ENCODE measurements at places on chromosomes 16 and 17.

- no peak for DNase-seq
Observed at GRCh38 chr17:66260688-66261087, 31.5 kb upstream of the APOH start.

GRCh38 chr16:67571981-67572431, 9.7 kb downstream of the CTCF start:
- DNase-seq = no peak

DNA sequence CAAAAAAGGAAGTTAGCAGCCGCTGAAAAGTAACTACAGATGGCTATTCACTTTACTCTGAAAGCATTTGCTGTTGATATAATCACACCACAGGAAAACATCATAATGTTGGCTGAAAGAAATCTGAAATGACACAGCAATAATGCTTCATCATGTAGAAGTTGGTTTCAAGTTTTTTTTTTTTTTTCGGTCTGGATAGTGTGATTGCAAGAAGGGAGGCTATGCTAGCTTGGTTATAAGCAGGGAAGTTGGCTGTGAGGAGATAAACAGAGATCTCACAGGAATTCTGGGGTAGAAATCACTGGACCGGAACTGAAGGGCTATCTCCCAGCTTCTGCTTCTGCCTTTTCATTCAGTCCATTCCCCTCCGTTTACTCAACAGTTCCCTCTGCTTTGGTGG, 57.9 kb downstream of the MYO1D start:
- no peak for DNase-seq

DNA sequence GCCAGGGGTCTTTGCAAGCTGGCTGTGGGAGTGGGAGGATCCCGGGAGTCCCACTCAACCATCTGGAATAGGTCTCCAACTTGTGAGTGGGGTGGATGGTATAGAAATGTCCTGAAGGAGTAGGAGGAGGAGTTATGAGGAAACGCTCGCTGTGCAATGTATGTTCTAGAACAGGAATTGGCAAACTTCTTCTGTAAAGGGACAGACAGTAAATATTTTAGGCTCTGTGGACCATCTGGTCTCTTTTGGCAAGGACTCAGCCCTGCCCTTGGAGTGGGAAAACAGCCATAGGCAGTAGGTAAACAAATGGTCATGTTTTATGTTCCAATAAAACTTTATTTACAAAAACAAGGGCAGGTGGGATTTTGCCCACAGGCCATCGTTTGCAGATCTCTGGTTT, 149.2 kb downstream of the NPIPB5 start:
- no peak for DNase-seq

DNA sequence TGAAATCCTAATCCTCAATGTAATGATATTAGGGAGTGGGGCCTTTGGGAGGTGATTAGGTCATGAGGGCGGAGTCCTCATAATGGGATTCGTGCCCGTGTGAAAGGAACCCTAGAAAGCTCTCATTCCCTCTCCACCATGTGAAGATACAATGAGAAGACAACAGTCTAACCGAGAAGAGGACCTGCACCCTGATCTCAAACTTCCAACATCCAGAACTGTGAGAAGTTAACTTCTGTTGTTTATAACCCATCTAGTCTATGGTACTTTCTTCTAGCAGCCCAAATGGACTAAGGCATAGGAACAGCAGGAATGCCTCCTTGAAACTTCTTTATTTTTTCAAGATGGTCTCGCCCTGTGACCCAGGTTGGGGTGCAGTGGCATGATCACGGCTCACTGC, 24.7 kb downstream of the WSB1 start:
- DNase-seq = no peak

Measured in effector CD4-positive, alpha-beta T cell (primary cell).